ENCODE measurements at places on chromosomes 6 and 20. TPM values are rescaled to one million over a fixed set of nuclear protein-coding genes. Genes with fewer than 3 reads are reported as not detected.

The PLN gene
- 47.2 TPM for total RNA-seq

The MARCKS gene
- total RNA-seq: 61.9 TPM

The SLC2A10 gene
- total RNA-seq: 7.1 TPM

The WFDC12 gene
- total RNA-seq: 1.4 TPM

The PROKR2 gene
- total RNA-seq: not detected

The MCCD1 gene
- total RNA-seq: 3.5 TPM

The EEF1A2 gene
- 18.1 TPM for total RNA-seq

The HLA-DRB1 gene
- 267 TPM for total RNA-seq

The DOK5 gene
- 5.4 TPM for total RNA-seq

The CABLES2 gene
- total RNA-seq: 4.5 TPM

The LGSN gene
- total RNA-seq: 0.19 TPM

The GLP1R gene
- total RNA-seq: 0.22 TPM

The CLDN20 gene
- not detected for total RNA-seq

The CDKAL1 gene
- 20.2 TPM for total RNA-seq

The STK35 gene
- 16.5 TPM for total RNA-seq

The TEAD3 gene
- total RNA-seq: 18.0 TPM

The HLA-DRB5 gene
- total RNA-seq: 2.8 TPM

The TAF4 gene
- 18.4 TPM for total RNA-seq

The MLIP gene
- total RNA-seq: 2.4 TPM

The OR2H1 gene
- total RNA-seq: not detected

The CCDC170 gene
- total RNA-seq: 2.1 TPM

The ADGRF1 gene
- total RNA-seq: 58.8 TPM

The RGS17 gene
- 0.28 TPM for total RNA-seq

The BLTP3A gene
- total RNA-seq: 12.4 TPM

The BMP6 gene
- 10.0 TPM for total RNA-seq

The VPS16 gene
- total RNA-seq: 38.6 TPM

The POM121L2 gene
- not detected for total RNA-seq

The SRMS gene
- total RNA-seq: 0.38 TPM
